ENCODE measurements at places on chromosomes 16 and 17.
A peak's percentile ranks its signal among the peaks of the same experiment; 100 is the strongest.

GRCh38 chr16:27549464-27549745 is 308 bp downstream of the GTF3C1 start:
- peak; percentile 9 for DNase-seq

GRCh38 chr17:74962622-74963394 is 9.8 kb downstream of the HID1 start:
- no peak for DNase-seq

DNA sequence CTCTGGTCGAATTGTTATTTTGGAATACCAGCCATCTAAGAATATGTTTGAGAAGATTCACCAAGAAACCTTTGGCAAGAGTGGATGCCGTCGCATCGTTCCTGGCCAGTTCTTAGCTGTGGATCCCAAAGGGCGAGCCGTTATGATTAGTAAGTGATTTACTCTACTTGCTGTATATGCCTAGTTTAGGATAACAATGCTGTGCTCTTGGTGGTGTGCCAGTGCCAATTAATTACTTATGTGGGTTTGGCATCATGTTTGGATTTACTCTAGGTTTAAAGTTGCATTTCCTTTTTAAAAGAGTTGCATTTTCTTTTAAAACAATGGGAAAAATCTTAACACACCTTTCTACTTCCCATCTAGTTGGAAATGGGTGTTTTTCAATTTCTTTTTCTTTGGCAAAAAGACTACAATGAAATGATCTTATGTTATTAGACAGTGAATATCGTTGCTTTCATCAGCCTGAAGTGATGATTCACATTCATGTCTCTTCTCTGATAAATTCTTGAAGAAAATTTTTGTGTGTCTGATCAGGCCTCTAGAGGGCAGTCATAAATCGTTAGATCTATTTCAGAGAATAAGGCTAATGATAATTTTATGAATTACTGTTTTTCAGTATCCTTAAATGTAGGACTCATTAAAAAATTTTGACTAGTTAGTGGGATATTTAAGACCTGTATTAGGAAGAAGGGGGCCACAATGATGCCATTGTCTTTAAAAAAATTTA is 5.6 kb downstream of the SF3B3 start:
- DNase-seq = no peak

- no peak for DNase-seq
Measured at GRCh38 chr16:84068041-84068440, 25.4 kb upstream of the SLC38A8 start.

DNA sequence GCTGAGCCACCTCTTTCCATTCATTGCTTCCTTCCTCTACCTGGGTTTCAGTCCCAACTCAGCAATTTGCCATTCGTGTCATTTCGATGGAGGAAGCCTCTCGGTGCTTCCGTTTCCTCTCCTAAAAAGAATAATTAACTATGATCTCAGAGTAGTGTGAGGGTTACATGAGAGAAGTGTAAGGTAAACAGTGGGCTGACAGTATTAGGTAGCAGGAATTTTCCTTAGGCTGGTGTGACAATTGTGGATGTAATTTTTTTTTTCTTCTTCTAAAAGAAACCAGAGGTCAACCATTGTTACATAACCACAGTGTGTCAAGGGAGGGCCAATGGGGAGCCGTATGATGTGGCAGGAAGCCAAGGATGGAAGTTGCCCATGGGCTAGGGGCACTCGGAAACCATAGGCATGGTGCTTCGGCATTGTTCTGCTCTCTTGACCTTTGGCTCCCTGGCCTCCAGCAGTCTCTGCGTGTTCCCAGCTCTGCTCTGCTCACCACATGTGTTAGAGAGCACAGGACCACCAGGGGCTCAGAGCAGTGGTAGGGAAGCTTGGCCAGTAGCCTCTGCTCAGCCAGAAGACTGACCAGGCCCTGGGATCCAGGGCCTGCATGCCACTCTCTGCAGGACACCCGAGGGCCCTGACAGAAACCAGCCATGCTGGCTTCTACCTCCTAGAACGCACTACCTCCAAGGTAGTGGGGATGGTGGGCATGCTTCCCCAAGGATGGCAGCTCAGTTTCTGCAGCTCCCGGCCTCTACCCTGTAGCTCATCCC is 2.0 kb upstream of the TOP2A start:
- no peak for DNase-seq

GRCh38 chr17:28956112-28956511 is 4.8 kb upstream of the PHF12 start:
- DNase-seq = no peak

DNA sequence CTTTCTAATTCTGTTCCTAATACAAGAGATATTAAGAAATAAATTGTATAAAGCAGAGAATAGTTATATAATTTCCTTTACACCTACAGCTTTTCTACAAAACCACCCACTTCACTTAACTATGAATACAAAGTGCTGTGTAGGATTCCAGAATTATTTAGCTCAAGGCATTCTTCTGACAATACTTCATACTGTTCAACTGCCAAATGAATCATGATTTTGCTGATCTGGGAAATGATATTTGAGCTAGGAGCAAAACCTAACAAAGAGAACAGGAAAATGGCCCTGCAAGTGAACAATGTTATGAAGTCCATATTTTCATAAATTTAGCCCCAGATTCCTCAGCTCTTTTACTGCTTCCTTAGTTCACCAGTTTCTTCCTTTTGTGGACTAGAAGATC is 12.9 kb downstream of the BBS2 start:
- DNase-seq = no peak

DNA sequence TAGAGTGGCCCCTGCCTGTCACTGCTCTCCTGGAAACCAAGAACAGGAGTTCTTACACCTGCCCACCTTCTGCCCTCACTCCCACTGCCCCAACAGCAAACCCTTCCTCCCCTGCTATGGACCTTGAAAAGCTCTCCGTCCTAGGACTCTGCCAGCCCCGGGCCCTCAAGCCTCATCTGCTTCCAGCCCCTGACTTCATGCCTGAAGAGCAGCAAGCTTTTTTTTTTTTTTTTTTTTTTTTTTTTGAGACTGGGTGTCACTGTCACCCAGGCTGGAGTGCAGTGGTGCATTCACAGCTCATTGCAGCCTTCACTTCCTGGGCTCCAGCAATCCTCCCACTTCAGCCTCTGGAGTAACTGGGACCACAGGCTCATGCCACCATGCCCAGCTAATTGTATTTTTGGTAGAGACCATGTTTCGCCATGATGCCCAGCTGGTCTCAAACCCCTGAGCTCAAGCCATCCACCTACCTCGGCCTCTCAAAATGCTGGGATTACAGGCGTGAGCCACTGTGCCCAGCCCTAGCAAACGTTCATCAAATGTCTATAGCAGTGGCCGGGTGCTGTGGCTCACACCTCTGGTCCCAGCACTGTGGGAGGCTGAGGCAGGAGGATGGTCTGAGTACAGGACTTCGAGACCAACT is 16.9 kb downstream of the CARHSP1 start:
- no peak for DNase-seq

GRCh38 chr17:52995147-52995546 is 827.6 kb upstream of the KIF2B start:
- no peak for DNase-seq

- DNase-seq = no peak
Measured at GRCh38 chr17:66438101-66438500, 135.7 kb downstream of the PRKCA start.

GRCh38 chr16:31507617-31507928 is 618 bp downstream of the RUSF1 start:
- DNase-seq = no peak

GRCh38 chr16:70257391-70257790 is 5.7 kb upstream of the EXOSC6 start:
- DNase-seq = no peak

- DNase-seq = no peak
Measured at GRCh38 chr16:3690980-3691720, 26.2 kb downstream of the TRAP1 start.

- no peak for DNase-seq
Measured at GRCh38 chr16:75217389-75217851, 1.4 kb upstream of the CTRB1 start.

- no peak for DNase-seq
Measured at GRCh38 chr16:75053791-75054555, 55.1 kb downstream of the ZNRF1 start.

DNA sequence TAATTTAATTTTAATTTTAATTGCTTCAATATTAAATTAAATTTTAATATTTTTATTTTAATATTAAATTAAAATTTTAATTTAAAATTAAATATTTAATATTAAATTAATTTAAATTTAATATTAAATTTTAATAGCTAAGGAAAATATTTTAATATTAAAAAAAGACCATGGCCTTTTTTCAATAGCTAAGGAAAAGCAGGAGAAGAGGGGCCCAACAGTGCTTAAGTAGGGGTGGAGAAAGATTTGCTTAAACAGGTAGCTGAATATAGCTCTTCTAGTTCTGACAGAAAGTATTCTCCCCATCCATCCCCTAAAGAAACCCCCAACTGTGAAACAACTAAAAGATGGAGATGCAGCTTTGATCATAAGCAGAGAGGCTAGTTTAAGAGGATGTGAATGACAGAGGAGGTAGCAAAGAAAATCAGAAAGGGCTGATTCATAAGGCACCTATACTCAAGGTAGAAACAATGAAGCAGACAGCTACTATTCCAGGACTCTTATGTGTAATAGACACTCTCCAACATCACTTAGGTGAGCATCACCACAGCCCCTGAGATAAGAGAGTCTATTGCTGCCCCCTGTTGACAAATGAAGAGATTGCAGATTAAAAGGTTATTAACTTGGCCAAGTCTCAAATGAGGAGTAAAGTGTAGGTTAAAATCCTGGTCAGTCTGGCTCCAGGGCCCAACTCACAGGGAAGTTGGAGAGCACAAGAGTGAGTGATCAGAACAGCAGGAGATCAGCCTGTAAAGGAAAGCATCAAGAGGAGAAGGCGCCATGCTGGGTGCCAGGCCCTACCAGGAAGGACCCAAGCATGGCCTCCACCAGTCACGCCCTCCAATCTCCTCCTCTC is 7.8 kb upstream of the RNASEK start:
- DNase-seq = no peak

- DNase-seq = no peak
Measured at GRCh38 chr16:5305023-5305422, 207.4 kb upstream of the EEF2KMT start.

DNA sequence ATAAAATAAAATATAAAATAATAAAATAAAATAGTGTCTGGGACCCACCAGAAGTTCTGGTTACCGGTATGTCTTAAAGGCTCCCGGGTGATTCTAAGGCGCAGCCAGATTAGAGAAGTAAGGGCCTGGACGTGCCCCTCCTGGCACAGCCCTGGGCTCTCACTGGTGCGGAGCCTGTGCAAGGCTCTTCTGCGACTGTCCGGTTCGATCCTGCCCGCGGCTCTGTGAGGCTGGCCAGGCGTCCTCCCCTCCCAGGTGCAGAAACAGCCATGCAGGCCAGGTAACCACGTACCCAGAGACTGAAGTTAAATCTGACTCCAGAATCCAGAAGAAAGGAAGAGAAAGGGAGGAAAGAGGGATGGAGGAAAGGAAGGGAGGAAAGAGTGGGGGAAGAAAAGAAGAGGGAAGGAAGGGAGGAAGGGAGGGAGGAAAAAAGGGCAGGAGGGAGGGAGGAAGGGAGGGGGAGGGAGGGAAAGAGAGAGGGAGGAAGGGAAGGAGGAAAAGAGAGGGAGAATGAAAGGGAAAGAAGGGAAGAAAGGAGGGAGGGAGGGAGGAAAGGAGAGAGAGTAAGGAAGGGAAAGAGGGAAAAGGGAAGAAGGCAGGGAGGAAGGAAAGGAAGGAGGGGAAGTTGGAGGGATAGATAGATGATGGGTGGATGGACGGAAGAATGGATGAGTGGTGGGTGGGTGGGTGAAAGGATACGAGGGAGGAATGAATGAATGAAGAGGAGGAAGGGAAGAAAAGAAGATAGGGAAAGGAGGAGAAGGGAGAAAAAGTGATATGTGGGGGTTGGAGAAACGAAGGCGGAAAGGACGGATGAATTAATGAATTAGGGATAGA is 42.3 kb downstream of the C16orf82 start:
- DNase-seq = no peak

- DNase-seq = no peak
Measured at GRCh38 chr16:28158136-28158535, 53.6 kb downstream of the XPO6 start.

DNA sequence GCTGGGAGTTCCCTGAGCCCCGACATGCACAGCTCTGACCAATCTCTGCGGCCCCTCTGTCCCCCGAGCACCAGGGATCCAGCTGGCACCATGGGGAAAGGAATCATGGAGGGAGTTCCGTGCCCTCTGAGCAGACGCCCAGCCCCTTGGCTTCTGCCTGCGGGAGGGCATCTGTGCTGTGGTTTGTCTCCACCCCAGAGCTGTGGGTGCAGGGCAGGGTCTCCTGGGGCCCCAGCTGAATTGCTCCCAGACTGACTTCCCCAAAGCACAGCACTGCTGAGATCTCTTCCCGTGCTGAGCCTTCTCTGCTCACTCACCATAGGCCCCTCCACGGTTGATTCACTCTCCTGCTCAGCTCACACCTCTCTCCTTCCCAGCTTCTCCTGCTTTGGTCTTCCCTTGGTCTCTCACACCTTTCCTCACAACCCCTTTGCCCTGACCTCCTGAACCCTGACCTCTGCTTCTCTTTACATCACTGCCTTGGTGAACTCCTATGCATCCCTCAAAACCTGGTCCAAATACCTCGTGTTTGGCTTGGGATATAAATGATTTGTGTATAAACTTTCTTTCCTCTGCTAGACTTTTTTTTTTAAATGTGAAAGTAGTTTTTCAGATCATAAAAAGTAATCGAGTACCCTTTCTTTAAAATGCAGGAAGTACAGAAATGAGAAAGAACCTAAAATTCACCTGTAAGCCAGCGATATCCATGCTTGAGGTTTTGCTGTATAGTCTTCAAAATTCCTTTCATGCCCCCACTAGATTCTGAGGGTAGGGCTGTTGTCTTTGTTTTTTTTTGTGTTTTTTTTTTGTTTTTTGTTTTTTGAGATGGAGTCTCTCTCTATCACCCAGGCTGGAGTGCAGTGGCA is 265.3 kb downstream of the SEC14L1 start:
- no peak for DNase-seq

- no peak for DNase-seq
Measured at GRCh38 chr17:8855477-8856204, 11.8 kb downstream of the PIK3R6 start.

GRCh38 chr17:35313875-35314409 is 59.5 kb downstream of the SLFN11 start:
- DNase-seq = no peak

DNA sequence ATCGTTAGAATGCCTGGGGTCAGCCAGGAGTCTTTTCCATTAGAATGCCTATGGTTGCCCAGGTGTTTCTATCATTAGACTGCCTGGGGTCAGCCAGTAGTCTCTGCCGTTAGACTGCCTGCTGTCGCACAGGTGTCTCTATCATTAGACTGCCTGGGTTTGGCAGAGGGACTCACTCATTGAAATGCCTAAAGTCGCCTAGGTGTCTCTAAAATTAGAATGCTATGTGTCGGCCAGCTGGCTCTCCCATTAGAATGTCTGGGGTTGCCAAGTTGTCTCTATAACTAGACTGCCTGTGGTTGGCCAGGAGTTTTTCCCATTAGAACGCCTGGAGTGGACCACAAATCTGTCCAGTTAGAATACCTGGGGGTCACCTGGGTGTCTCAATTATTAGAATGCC is 2266.5 kb downstream of the TP53TG3F start:
- no peak for DNase-seq

DNA sequence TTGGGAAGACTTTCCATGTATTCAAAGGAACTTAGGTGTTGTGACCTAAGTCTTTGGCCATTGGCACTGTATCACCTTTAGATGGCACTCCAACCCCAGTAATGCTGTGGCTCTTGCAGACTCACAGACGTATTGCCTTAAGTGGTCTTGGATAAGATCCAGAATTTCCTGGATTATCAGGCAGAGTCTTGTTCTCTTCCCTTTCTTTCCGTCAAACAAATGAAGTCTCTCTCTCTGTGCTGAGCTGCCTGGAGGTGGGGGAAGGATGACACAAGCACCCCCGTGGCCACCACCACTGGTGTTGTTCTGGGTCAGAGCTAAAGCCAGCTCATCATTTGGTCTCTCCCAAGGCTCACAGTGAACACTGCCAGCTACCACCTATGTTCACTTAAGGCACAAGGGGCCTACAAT is 789.9 kb upstream of the KIF2B start:
- DNase-seq = no peak

Measured in stimulated activated CD4-positive, alpha-beta T cell treated with anti-CD3 and anti-CD28 coated beads, Interleukin-12 subunit alpha, Interleukin-12 subunit beta, amount 100 ng/mL, for 48 hours (primary cell).